ENCODE measurements at places on chromosomes 1 and 21.
A peak's percentile ranks its signal among the peaks of the same experiment; 100 is the strongest.

- peak; percentile 75 for DNase-seq
Observed at GRCh38 chr1:5980314-5981008, 11.8 kb downstream of the NPHP4 start.

- no peak for DNase-seq
Observed at GRCh38 chr21:39980241-39980820, 113.1 kb downstream of the PCP4 start.

DNA sequence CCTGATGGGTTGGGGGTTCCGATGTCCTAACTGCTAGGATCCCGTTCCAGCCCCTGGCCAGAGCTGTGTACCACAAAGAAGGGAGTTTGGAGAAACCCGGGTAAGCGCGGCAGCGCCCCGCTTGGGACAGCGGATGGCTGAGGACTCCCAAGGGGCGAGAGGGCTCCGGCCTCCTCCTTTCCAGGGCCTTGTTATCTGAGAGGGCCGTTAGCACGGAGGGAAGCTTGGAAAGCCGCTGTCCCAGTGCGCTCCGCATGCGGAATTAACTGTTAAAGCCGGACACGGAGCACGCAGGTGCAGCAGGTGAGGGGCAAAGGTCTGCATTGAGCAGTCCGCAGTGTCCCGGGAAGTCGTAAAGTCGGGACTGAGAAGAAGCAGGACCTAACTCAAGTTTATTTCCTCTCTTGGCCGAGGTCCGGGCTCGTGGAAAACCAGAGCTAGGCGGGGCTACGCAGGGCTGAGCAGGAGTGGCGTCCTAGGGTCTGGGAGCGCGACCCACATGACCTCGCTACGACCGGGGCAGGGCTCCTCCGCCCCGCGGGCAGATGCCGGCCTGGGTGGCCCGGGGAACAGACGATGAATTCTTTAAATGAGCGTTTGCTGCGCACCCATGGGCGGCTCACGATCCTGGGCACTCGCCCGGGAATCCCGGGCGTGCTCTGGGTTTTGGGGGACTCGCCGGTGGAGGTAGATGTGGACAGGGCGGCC is 4.5 kb downstream of the LHX4 start:
- DNase-seq: no peak

DNA sequence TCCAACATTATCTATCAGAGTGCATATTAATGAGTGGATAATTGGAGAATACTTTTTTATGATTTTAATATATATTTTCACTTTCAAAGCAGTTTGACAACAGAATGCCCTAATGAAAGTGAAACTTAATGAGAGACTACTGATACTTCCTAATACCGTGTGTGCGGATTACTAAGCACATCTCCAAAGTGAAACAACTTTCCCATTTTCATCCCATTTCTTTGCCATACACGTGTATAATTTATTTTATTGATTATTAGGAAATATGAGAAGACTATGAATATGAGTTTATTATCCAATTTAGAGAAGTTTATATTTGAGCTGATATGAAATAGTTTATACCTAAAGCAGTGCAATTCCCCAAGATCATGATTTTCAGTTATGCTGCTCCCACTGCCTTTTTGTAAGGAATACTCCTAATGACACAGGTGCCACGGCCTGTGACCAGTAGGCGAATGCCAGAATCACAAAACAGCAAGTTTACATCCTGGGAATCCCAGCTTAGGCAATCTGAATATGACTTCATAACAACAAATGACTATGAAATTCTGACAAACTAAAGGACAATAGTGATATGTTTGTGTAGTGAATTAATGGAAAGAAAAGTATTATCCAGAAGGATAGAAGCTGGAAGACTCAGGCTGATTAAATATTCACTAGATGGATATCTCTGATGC is 202.9 kb downstream of the NCAM2 start:
- no peak for DNase-seq

DNA sequence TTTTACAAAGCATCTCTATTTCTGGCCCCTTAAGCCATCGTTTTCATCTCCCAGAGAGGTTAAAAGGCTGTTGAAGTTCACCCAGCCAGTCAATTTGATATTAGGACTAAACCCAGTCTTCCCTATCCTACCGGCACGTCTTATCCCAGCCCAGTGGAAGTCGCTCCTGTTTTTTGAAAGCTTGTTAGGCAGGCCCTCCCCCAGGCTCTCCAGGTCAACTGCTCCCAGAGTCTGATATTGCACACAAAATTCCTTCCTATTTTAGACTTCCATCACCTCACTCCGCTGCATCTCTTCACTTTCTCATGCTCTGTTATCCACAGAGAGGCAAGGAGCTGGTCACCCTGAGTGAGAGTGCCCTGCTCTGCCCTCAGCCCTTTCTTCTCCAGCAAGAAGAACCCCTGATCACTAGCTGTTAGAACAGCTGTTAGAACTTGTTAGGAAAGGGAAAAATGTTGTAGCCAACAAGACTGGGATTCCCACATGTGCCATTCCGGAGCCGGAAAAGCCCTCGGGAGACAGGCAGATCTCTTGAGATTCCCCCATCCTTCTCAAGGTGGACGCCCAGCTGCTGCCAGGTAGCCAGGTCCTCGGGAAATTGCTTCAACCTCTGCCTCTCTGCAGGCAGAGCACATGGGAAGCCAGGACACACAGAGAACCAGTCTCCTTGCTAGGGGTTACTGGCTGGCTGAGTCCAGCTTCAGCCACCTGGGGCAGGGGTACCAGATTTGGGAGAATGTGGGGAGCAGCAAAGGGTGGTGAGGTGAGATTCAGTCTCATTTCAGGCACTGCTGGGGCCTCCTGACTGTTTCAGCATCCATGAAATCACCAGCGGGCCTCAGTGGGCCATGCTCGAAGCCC is 25.7 kb downstream of the PLXNA2 start:
- DNase-seq: no peak

GRCh38 chr1:243244432-243244841 is 10.6 kb downstream of the CEP170 start:
- no peak for DNase-seq

All from NCI-H69 (cell line).